ENCODE measurements at places on chromosomes 11 and 22. TPM values are rescaled to one million over a fixed set of nuclear protein-coding genes. Genes with fewer than 3 reads are reported as not detected.

The TRPM5 gene
- not detected for total RNA-seq

The SCGB1C1 gene
- not detected for total RNA-seq

GRCh38 chr22:46560696-46561295, 23.4 kb upstream of the CELSR1 start:
- no peak for ATAC-seq

The C22orf15 gene
- 0.54 TPM for total RNA-seq

The TECTA gene
- 1.3 TPM for total RNA-seq

DNA sequence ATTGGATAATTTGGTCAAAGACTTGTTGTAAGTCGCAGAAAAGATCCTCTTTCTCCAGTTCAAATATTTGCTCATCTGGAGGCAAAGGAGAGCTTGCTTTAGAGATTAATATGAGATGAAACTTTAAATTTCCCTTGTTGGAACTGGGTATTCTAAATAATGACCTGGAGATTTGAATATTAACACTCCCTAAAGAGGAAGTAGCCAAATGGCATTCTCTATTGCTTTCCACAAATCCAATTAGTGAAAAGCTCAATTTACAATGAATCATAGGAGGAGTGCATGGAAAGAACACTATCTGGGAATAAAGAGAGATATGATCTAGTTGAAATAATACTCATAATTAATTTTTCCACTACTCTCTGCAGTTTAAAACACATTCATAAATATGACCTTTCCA, 641.6 kb upstream of the TENM4 start:
- no peak for ATAC-seq

The MOV10L1 gene
- not detected for total RNA-seq
